Stimulated activated CD4-positive, alpha-beta T cell treated with anti-CD3 and anti-CD28 coated beads, Interleukin-15, amount 100 ng/mL, for 1 hour (primary cell): ENCODE measurements at places on chromosomes 12 and 14.

DNA sequence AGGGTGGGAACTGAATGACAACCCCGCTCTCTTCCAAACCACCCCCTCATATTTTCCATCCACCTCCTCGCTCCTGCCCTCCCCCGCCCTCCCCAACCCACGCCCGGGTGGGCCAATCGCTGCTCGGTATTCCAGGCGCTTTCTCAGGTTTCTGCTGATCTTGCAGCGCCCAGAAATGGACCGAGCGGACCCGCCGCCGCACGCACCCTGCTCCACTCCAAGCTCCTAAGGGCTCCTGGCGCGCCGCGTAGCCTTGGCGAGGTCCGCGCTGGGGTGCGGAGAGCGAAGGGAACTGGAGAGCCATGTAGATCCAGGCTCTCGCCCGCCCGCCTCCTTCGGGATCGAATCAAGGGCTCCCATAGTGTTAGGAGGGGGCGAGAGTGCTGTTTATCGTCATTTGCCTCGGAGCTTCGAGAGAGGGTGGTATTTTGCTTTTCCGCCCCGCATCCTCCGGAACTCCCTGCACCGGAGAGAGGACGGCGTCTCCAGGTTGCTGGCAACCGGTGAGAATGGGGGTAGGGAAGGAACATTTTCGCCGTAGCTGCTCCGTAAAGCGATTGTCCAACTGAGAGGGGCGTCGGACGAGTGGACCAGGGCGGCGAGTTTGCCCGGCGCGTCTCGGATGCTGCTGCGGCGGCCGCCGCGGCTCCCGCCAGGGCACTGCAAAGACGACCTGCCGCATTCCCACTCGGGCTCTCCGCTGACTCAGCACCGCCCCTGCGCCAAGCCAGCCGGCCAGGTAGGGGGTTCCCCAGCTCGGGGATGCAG lies at the start of gene KCNA1:
Gene KCNA1, plus strand, starts transcription at position 172 of the 768 bp plus-strand sequence. CDS start 1,474 bp downstream, outside the sequence.
- no peak for DNase-seq

GRCh38 chr14:105171004-105171673 lies 2.6 kb upstream of the JAG2 start:
- no peak for DNase-seq

- no peak for DNase-seq
These were observed 10.8 kb downstream of the RBM19 start for GRCh38 chr12:113955109-113955970.

- no peak for DNase-seq
These were observed 7.0 kb downstream of the ERP27 start for GRCh38 chr12:14931359-14931758.

DNA sequence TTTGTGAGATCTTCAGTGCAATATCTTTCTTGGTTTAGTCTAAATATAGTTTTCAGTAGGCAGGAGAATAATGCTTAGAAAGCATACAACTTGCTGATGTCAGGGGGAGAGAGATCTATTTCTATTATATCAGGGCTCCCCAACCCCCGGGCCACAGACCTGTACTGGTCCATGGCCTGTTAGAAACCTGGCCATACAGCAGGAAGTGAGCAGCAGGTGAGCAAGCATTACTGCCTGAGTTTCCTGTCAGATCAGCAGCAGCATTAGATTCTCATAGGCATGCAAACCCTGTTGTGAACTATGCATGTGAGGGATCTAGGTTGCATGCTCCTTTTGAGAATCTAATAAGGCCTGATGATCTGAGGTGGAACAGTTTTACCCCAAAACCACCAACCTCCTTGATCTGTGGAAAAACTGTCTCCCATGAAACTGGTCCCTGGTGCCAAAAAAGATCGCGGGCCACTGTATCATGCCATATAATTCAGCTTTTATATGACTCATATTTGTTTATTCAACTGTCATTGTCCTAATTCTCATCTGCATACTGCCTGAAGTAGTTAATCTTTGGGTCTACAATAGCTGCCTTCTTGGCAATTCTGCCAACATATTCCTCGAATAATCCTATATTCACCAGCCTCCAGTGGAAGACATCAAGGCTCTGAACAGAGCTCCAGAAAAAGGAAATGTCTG lies 163.6 kb upstream of the DYRK2 start:
- DNase-seq: no peak

DNA sequence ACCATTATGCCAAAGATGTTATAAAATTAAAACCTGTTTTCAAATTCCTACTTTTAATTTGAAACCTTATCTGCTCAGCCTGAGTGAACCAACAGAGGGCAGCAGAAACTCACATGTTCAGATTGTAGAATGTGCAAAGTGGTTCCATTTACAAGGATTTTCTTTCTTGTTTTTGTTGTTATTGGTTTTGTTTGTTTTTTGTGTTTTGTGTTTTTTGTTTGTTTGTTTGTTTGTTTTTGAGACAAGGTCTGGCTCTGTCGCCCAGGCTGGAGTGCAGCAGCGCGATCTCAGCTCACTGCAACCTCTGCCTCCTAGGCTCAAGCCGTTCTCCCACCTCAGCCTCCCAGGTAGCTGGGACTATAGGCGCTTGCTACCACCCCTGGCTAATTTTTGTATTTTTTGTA lies 22.8 kb upstream of the GARIN2 start:
- no peak for DNase-seq

- DNase-seq: no peak
These were observed 32.0 kb upstream of the JDP2 start for GRCh38 chr14:75395862-75396261.

GRCh38 chr14:63392236-63392635 lies 73.5 kb upstream of the GPHB5 start:
- DNase-seq: no peak

DNA sequence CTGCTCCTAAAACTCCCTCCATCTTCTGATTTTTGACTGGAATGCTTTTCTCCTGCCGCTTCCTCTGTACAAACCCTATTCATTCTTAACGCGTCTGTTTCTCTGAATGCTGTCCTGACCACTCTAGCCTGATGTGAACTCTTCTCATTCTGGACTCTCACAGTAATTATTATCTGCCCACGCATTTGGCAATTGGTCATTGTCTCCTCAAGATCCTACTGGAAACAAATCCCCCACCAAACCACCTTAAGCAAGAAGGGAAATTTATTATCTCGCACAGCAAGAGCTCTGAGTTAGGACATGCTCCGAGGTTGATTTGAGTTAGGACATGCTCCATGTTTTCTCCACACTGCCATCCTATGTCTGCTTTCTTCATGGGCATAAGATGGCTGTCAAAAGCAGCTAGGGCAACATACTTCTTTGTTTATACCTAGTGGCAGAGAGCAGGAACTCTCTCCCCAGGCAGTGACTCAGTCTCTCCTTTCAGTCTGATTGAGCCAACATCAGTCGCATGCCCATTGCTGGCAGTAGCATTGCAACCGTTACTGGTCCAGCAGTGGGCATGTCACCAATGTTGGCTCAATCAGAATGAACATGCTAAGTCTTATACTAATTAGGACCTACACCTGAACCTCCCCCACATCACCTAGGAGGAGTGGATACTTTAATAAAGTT lies 102.2 kb downstream of the SSPN start:
- no peak for DNase-seq

GRCh38 chr14:92529903-92530302 lies 16.3 kb downstream of the RIN3 start:
- no peak for DNase-seq

DNA sequence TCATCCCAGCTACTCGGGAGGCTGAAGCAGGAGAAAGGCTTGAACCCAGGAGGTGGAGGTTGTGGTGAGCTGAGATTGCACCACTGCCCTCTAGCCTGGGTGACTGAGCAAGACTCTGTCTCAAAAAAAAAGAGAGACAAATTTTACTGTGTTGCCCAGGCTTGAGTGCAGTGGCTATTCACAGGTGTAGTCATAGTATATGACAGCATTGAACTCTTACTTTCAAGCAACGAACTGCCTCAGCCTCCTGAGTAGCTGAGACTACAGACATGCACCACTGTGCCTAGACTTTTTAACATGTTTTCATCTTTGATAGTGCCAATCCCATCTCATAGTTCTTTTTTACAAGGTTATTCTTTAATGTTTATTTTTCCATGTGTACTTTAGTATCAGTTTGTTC lies 13.7 kb downstream of the ARID2 start:
- no peak for DNase-seq

- DNase-seq: no peak
These were observed 6.0 kb downstream of the NACA start for GRCh38 chr12:56719056-56719455.

- no peak for DNase-seq
These were observed 33.7 kb upstream of the SGPP1 start for GRCh38 chr14:63761351-63762117.

GRCh38 chr14:71247106-71247505 lies 339.8 kb downstream of the PCNX1 start:
- no peak for DNase-seq

DNA sequence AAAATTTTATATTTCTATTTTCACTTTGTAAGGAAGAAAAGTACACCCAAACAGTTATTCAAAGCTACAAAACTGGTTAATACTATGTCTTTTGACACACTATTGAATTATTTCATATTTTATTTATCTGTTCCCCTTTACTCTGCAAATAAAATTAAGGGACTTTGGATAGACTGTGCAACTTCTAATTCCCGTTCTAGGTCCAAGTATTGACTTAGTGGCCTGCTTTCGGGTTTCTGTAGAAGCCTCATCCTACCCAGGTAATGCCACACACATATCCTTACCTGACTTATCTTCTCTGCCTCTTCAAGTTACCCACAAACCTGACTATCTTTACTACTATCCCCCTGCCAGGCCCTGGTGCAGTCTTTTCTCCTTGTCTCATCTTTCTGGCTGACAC lies 156.3 kb upstream of the TMTC2 start:
- no peak for DNase-seq

DNA sequence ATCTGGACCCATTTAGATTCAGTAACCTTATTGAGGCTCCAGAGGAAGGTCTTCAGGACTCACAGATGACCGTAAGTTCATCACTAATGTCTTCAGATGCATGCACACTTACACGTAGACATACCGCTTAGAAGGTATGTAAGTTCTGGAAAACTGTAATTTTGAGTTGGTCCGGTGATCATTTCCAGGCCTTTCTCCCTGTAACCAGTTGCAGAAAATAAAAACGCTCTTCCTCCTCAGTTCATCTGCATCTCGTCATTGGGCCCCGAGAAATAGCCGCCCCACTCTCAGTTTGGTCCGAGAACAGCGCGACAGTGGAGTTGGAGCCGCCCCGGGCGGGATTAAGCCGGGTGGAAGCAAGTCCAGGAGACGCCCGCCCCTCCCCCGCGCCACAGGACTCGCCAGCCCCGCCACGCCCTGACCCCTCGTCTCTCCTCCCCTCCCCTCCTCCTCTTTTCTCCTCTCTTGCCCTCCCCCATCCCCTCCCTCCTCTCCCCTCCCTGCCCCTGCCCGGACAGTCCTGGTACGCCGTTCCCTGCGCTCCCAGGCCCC lies 83.7 kb downstream of the TNFAIP2 start:
- no peak for DNase-seq

DNA sequence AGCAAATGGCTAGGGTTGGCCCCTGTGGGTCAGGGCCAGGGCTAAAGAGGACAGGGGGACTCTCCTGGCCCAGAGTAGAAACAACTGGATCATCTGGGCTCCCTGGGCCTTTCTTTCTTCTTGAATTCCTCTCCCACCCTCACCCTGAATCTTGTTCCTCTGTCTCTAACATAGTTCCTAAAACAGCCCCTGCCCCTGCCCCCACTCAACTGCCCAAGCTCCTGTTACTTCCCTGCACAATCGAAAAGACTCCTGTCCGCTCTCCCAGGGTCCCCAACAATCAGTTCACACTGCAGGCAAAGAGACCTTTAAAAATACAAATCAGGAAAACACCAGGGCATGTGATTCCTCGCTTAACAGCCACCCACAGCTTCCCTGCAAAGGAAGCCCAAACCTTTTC lies 18.0 kb upstream of the ANKRD33 start:
- no peak for DNase-seq

- no peak for DNase-seq
These were observed 22.5 kb upstream of the PDE3A start for GRCh38 chr12:20345866-20346265.

DNA sequence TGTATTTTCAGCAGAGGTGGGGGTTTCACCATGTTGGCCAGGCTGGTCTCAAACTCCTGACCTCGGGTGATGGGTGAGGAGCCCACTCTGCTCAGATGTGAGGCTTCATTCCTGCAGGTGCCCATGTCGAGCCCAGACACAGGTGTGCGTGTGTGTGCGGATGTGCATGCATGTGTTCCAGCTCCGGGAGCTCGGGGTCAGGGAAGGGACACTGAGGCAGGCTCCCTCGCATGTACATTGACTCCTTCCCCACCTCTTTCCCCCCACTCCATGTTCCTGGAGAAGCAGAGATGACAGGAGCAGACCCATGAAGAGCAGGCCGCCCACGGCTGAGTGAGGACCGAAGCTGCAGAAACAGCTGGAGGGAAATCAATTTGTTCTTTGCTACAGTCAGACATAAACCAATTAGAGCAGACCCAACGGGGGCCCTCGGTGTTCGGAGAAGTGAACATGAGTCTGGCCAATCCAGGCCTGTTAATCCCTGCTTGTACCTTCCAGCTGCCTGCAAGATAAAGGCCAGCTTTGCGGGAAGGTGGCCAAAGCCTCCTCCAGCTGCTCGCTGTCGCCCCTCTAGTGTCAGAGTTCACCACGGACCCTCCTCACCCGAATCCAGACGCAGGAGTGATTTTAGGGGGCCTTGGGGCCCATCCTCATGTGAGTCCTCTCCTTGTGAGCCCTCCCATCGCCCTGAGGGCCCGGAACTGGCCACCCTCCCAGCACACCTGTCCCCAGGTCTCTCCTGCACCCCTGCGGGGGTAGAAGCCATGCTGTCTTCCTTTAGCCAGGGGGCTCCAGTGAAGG lies 321.0 kb upstream of the RTL1 start:
- DNase-seq: no peak

GRCh38 chr12:7114851-7115250 lies 5.8 kb upstream of the C1RL start:
- no peak for DNase-seq

- DNase-seq: no peak
These were observed 891 bp downstream of the PLEKHA5 start for GRCh38 chr12:19130224-19131024.

GRCh38 chr12:121711361-121712189 lies 977 bp upstream of the TMEM120B start:
- DNase-seq: no peak

GRCh38 chr14:93042968-93043940 lies 72.5 kb downstream of the ITPK1 start:
- no peak for DNase-seq

DNA sequence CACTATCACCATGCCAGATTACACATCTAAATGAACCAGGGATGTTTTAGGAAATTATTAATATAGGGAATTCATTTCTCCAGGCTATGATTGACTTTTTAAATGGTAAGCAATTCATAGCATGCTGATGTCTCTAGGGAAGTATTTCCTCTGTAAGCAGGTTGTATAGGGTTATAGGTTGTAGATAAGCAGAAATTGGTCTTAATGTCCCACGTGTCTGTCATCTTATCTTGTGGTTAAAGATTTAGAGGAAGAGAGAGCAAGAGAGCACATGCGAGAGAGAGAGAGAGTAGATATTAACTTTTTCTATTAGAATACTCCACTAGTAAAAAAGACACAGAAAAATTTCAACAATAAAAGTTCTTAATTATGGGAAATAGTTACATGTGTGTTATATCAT lies 32.6 kb downstream of the TRHDE start:
- no peak for DNase-seq

GRCh38 chr14:33229269-33229929 lies 290.7 kb downstream of the NPAS3 start:
- DNase-seq: no peak
